ENCODE measurements at places on chromosomes 1 and 21. TPM values are rescaled to one million over a fixed set of nuclear protein-coding genes. Genes with fewer than 3 reads are reported as not detected.
A peak's percentile ranks its signal among the peaks of the same experiment; 100 is the strongest.

LDLRAD2 gene
- total RNA-seq = not detected

MAD2L2 gene
- 84.8 TPM for total RNA-seq

DNA sequence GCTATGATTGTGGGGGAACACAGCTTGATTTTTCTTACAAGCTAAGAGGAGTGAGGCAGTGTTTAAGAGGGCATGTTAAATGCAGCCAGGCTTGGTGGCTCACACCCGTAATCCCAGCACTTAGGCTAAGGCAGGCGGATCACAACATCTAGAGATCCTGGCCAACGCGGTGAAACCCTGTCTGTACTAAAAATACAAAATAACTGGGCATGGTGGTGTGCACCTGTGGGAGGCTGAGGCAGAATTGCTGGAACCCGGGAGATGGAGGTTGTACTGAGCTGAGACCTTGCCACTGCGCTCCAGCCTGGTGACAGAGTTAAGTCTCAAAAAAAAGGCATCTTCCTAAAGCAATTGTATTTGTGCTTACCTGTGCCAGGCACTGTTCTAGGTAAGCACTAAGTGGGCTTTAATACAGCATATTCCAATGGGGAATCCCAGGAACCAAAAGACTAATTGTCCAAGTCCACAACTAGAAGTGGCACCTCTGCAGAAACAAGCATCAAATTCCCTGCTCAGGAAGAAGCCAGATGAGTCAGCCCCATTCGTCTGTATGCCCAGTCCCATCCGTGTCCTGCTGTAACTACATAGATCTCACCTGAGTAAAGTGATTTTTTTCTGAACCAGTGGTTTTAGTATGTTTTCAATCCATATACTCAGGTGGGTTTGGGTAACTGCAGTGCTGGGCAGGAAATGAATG is 4.6 kb downstream of the RCC1 start:
- peak overlapping the region; percentile 96 for H3K4me3 ChIP-seq
- peaks cover 34% of the 10 kb centered on the region for H3K4me1 ChIP-seq
- no peaks in the 10 kb centered on the region for H3K27me3 ChIP-seq
- no peak for DNase-seq
- H3K36me3 ChIP-seq = peaks cover 36% of the 10 kb centered on the region

- H3K4me1 ChIP-seq = peaks cover 46% of the 10 kb centered on the region
- peak overlapping the region; percentile 93 for H3K27ac ChIP-seq
- H3K27me3 ChIP-seq = no peaks in the 10 kb centered on the region
- no peak for DNase-seq
- H3K4me3 ChIP-seq = no peak overlapping the region
- no peaks in the 10 kb centered on the region for H3K36me3 ChIP-seq
These were observed 18.0 kb upstream of the PTP4A2 start for GRCh38 chr1:31955917-31956736.

DNA sequence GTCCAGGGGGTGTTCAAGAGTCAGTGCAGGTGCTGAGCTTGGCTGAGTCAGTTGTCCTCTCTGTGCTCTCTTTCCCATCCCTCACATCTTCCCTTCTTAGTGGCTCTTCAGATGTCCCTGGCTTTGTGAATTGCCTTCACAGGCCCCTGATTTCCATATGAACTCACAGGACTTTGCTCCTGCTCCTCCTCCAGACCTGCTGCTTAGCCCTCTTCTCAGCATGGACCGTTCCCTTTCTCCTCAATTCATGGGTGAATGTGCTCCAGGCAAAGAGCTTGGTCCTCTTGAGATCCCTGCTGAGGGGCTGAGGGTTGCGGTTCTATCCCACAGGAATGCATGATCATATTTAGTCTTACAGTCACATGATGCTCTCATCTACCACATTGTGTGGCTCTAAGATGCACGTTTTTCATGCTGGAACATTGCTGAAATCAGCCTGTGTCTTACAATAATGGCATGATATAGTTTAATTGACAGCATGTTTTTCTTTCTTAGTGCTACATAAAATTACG is 30.5 kb downstream of the CACNA1E start:
- no peak overlapping the region for H3K27ac ChIP-seq
- H3K4me1 ChIP-seq = no peaks in the 10 kb centered on the region
- DNase-seq = no peak
- no peak overlapping the region for H3K4me3 ChIP-seq
- H3K36me3 ChIP-seq = no peaks in the 10 kb centered on the region
- no peaks in the 10 kb centered on the region for H3K27me3 ChIP-seq

- no peaks in the 10 kb centered on the region for H3K4me1 ChIP-seq
- no peaks in the 10 kb centered on the region for H3K36me3 ChIP-seq
- no peaks in the 10 kb centered on the region for H3K27me3 ChIP-seq
- DNase-seq = no peak
- H3K27ac ChIP-seq = no peak overlapping the region
- no peak overlapping the region for H3K4me3 ChIP-seq
These were observed 83.4 kb downstream of the LRIG2 start for GRCh38 chr1:113156368-113156767.

DNA sequence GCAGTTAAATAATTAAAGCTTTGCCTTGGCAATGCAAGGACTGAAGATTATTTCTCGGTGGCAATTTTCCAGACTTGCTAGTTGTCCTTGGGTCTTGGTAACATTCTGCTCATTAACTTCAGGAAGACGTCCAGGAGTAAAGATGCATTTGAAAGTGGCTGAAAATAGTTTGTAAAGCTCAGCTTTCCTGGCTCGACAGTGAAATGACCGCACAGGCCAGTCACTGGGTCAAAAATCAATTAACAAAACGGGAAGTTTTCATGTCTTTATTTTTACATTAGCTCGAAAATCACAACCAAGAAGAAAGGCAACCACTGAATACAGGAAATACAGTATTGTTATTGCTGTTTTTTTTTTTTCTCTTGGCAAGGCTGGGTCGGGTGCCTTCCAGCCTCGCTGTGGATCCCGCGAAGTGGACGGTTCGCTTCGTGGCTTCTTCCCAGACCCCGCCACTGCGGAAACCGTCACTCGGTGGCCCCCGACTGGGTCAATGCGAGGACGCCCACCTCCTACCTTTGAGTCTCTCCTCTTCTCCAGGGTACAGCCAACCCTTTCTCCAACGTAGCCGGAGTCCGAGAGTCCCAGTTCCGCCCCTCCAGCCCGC is 479 bp upstream of the SNX7 start:
- H3K27me3 ChIP-seq = no peaks in the 10 kb centered on the region
- DNase-seq = no peak
- peaks cover 10% of the 10 kb centered on the region for H3K4me1 ChIP-seq
- H3K27ac ChIP-seq = peak overlapping the region; percentile 83

DNA sequence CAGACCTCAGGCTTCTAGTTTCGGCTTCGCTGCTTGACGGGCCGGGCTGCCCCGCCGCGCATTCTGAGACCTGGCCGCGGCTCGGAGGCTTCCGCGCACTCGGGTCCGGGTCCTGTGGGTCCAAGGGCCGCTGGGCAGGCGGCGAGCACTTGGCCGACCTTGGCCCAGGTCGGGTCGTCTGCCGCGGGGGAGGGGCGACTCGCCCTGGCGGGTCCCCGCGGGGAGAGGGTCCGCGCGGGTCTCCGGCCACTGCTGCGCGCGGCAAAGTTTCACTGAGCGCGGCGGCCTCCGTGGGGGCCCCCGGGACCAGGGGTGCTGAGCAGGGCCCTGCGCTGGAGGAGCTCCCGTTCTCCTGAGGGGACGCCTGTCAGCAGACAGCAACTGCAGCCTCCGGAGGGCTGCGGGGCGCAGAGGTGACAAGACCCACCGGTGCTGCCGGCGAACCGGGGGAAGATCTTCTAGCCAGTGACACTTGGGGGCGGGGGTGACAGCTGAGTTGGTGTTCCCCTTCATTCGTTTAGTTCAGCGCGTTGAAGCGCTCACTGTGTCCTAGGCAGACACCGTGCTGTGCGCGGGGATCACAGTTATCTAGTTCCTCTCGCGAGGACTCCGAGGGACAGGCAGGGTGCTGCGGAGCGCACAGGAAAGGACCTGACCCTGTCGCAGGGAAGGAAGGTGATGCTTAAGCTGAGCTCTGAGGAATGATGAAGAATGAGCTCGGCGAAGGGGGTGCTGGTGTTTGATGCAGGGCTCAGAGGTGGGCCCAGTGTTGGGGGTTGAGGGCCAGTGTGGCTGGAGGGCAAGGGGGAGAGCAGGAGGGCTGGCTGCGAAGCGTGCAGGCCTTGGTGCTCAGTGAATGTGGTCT is 725 bp downstream of the MTFR1L start:
- H3K27ac ChIP-seq = peak overlapping the region; percentile 86
- peaks cover 30% of the 10 kb centered on the region for H3K4me1 ChIP-seq
- peak overlapping the region; percentile 94 for H3K4me3 ChIP-seq

DNA sequence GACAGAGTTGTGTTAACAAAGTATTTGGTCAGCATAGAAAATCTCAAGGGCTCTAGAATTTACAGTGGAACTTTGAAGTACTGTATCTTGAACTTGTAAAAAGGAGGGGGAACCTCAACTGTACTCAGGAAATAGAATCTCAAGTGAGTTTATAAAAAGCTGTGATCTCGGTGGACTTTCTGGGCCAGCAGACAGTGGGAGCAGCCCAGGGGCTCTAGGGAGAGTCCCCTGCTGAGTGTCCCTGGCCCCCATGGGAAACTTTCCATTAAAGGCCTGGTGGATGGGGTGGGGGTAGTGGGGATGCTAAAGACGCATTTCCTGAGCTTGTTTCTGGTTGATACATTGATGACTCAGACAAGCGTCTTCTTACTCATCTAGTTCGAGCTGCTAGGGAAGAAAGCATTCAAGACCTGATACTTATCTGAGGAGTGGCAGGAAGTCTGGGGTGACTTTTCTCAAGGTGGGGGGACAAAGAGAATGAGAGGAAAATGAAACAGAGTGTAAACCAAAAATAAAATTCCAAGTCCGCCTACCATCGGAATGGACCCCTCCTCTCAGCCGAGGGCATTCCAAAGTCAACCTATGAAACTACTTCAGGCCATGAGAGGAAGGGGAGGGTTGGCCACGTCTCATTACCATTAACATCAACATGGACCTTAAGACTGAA is 65.5 kb downstream of the NID1 start:
- no peaks in the 10 kb centered on the region for H3K36me3 ChIP-seq
- 0 out of 2 replicates have a peak, but pooled peaks cover 2% of the 10 kb centered on the region for H3K4me1 ChIP-seq
- peak; percentile 43 for DNase-seq
- no peak overlapping the region for H3K4me3 ChIP-seq
